ENCODE measurements at places on chromosomes 3 and 15. TPM values are rescaled to one million over a fixed set of nuclear protein-coding genes. Genes with fewer than 3 reads are reported as not detected.

GRCh38 chr15:52112203-52112750 lies 298 bp downstream of the BCL2L10 start:
- no peak for DNase-seq

DNA sequence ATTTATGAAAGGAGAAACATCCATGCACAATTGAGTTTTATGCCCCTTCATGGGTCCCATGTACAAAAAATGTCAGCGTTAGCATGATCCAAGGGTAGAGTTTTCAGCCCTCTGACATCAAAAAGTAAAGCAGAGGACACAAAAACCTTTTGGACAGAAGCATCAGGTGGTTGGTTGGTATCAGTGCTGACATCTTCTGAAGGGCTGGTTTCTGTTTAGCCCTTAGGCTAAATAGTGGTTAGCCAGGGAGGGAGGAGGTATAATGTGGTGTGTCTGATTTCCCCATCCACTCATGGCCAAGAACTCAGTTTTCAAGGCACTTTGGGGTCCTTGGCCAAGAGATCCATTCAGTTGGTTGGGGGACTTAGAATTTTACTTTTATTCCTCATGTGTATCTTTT lies 16.5 kb downstream of the CCDC66 start:
- no peak for DNase-seq

- DNase-seq = no peak
These were observed 27.2 kb downstream of the ACAA1 start for GRCh38 chr3:38109580-38110313.

DNA sequence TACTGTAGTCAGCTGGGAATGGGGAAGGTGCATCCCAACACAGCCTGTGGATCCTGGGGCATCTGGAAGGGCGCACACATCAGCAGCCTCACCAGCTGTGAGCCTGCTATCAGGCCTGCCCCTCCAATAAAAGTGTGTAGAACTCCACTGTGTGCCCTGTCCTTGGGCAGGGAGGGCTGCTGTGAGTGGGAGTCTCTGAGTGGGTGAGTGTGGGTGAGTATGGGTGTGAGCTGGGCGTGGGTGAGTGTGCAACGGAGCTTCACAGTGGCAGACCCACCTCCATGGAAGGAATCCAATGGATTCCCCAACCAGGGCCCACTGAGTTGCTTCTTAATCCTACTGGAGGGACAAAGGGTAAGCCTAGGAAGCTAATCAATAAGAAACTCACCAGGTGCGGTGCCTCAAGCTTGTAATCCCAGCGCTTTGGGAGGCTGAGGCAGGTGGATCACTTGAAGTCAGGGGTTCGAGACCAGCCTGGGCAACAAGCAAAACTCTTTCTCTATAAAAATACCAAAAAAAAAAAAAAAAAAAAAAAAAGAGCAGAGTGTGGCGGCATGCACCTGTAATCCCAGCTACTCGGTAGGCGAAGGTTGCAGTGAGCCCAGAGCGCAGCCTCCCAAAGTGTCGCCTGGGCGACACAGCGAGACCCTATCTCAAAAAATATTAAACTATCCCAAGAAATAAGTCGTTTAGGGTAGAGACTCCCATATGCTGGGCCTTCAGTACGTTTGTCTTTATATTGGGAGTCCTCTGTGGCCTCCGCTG lies 555 bp upstream of the RCCD1 start:
- no peak for DNase-seq

DNA sequence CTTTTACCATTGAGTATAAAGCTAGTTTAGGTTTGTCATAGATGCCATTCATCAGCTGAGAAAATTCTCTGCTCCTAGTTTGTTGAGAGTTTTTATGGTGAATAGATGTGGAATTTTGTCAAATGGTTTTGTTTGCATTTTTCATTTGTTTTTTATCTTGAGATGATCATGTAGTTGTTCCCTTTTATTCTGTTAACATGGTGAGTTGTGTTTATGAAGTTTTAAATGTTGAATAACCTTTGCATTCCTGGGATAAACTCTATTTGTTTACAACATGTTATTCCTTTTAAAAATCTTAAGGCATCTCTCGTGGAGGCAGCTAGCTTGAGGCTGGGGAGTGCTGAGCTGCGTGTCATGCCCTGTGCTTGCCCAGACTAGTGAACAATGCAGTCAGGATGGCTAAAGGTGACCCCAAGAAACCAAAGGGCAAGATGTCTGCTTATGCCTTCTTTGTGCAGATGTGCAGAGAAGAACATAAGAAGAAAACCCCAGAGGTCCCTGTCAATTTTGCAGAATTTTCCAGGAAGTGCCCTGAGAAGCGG lies 48.5 kb downstream of the ANAPC13 start:
- DNase-seq = no peak

DNA sequence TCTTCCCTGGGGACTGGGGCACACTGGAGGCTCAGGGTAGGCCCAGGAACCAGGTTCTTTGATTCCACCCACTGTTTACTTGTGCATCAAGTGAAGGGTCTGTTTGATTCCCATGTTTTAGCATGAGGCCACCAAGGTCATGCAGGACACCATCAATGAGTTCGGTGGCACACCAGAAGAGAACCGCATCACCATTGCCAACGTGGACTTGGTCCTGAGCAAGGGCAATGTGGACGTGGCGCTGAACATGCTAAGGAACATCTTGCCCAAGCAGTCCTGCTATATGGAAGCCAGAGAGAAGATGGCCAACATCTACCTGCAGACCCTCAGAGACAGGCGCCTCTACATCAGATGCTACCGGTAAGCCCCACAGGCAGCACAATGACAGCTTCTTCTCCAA lies 21.5 kb downstream of the TTC21A start:
- no peak for DNase-seq

DNA sequence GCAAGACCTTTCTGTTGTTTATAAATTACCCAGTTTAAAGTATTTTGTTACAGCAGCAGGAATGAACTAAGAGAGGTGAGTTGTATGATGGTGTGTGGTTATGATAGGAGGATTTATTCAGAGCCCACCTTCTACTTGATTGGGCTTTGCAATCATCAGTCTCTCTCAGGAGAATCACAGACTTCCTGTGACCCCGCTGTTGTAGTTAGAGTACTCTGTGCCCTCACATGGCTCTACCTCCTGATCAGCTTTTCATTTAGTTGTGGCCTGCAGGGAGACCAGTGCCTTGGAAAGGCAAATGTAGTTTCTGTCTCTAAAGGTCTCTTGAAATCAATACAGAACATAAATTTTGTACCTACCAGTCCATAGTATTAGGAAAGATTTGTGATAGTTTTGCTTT lies 7.6 kb upstream of the P2RY14 start:
- DNase-seq = no peak

The RBMS3 gene
- 33.4 TPM for polyA plus RNA-seq

The SPSB4 gene
- not detected for polyA plus RNA-seq

The KCNAB1 gene
- not detected for polyA plus RNA-seq

All from AG04450 (cell line).